ENCODE measurements at places on chromosomes 3 and 15.

DNA sequence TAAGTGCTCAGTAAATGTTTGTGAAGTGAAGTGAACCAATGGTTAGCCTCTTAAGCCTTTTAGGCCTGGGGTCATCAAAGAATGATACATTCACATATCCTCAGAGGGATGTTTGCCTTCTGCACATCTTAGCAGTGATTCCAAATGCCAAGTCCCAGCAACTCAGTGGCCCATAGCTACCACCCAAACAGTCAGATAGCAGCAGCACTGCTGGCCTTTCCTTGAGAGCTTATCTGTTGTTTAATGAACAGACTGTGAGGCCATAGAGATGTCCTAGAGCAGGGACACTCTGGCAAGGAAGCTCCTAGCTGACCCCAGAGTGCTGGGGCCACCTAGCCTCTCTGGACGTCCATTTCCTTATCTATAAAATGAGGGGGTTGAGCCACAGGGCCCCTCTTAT lies 86.8 kb downstream of the CYP19A1 start:
- DNase-seq, result no peak

- DNase-seq, result no peak
Measured at GRCh38 chr3:187586226-187586625, 84.0 kb downstream of the SST start.

GRCh38 chr3:17639257-17639656 lies 103.2 kb downstream of the TBC1D5 start:
- DNase-seq, result no peak

- DNase-seq, result no peak
Measured at GRCh38 chr15:49415638-49416037, 7.4 kb upstream of the FGF7 start.
